ENCODE measurements at places on chromosomes 6 and 20.

GRCh38 chr6:3324262-3324942, 65.7 kb downstream of the PSMG4 start:
- peak; percentile 43 for DNase-seq

GRCh38 chr6:24537771-24538385, 43.1 kb downstream of the ALDH5A1 start:
- no peak for DNase-seq

DNA sequence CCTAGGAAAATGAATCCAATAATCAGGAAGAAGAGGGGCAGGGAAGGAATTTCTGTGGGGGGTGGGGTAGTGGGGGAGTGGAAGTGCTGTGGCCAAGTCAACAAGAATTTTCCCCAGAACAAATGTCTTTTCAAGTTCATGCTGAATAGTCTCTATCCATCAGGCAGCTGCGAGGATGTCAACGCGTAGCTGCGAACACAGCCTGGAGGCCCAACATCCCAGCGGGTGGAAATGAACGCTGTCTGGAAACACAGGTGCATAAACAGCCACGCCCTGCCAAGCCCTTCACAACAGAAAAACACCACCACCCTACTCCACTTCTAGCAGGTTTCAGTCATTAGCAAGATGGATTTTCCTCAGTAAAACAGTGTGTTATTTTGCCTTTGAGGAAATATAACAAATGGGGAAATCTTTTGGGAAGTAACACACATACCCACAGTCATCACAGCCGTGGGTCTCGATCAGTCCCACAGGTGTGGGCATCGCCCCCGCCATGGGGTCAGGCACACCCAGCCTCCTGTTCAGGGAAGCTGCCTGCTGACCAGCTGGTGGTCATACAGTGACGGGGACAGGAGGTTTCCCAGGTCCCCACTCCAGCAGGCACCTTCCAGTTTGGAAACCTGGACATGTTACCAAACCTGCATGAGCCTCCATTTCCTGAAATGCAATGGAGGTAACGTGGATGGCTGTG, 112.1 kb upstream of the THBS2 start:
- DNase-seq, result no peak

- DNase-seq, result no peak
Measured at GRCh38 chr6:41654151-41654697, 16.0 kb downstream of the MDFI start.

DNA sequence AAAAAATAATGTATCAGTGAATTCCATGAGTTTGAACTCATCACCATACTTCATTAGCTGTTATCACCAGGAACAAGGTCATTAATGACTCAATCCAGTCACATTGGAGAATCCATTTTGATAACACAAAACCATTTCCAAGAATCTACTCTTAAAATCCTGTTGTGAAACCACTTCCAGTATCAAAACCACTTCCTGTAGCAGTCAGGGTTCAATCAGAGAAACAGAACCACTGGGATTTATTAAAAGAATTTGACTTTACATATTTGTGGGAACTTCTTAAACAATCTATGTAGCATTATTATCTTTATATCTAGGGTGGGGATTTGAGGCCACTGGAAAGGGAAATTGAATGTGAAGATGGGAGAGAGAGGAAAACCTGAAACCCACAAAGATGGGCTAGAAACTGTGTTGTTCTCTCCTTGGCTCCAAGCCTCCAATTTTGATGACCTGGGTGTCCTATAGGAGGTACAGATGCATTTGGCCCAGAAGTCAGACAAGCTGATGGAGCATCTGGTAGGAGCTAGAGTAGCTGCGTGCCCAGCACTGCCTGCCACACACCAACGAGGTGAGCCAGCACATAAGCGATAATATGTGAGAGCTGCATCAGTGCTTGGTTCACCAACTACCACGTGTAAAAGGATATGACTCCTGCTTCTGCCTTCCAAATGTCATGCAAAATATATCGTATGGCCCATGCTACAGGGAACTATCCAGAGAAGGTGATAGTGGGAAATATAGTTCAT, 117.0 kb downstream of the TMEM200A start:
- peak; percentile 89 for DNase-seq

DNA sequence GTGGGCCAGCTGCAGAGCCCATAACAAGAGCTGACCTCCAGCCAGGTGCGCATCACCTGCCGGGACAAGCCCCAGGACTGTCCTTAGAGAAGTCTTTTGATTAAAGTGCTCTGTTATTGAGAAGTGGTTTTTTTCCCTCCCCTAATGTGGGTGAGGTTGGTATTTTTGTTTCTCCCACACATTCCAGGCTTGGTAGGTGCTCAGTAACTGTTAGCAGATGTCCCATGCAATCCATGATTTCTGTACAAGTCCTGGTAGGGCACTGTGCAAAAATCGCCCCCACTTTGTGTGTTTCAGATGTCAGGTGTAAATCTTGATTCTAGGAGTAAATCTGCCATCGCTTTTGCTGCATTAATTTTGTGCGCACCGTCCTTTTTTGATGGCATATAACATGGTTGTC, 4.7 kb downstream of the FAM210B start:
- no peak for DNase-seq

DNA sequence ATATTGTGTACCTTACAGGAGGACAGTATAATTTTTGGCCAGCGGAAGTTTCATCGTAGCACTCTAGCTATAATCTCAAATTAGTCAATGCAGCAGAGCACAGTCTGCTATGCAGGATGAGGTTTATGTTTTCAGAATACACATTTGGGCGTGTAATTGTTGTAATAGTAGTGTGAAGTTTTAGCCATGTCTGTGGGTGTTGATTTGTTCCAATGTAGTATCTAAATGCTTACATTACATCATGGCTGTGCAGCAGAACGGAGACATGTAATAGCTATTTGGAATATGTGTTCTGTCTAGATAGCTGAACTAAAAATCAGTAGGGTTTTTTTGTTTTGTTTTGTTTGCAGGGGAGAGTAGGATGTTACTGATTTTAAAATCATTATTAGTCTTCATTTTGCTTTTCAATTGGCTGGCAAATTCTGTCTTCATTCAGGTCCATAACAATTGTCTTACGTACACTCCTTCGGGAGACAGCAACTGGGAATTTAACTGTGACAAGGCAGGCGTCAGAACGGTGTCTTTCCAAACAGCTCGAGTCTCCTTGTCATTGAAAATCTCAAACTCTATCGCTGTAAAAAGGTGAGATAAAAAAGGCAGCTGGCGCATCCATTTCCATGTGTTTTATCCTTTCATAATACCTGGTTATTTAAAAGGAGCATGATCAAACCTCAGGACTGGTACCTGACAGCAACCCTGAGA, 65.1 kb upstream of the CDH4 start:
- DNase-seq, result peak; percentile 27

GRCh38 chr6:161027385-161027784, 35.8 kb downstream of the MAP3K4 start:
- no peak for DNase-seq

- DNase-seq, result no peak
Measured at GRCh38 chr20:48574383-48574782, 253.4 kb downstream of the PREX1 start.

- DNase-seq, result no peak
Measured at GRCh38 chr6:138004430-138005287, 102.6 kb downstream of the PERP start.

- no peak for DNase-seq
Measured at GRCh38 chr6:6631534-6632276, 43.2 kb downstream of the LY86 start.

DNA sequence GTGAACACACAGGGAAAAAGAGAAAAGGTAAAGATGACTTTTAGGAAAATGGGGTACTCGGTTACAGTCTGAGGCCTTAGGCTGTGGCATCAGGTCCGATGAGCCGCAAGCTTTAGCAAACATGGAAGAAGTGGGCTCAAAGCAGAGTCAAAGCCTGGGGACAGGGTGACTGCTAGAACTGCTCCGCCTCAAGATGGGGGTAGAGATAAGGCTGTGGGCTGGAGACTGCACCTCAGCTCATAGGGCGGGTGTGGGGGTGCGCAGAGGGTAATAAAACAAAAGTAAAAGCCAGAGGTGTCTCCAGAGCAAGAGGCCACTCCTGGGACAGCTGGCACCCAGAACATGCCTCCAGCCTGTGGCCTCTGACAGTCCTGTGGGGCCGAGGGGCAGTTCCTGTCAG, 21.3 kb upstream of the SYNDIG1 start:
- DNase-seq, result no peak

- DNase-seq, result no peak
Measured at GRCh38 chr6:159105716-159106115, 60.9 kb upstream of the TAGAP start.

GRCh38 chr20:15240801-15241200, 903.4 kb upstream of the FLRT3 start:
- DNase-seq, result no peak

DNA sequence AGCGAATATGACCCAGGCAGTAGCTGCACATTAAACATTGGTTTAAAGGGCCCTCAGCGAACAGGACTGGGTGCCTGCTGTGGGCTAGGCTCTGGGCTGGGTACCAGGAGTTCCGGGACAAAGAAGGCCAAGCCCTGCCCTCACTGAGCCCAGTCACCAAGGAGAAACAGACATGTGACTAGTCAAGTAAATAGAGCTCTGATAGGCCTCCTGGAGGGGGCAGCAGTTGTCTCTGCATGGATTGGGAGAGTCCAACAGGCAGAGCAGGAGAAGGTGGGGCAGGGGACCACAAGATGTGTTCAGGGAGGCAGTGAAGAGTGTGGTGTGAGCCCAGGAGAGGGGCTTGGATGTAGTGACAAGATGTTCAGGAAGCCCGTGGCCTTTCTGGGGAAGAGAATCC, 3.1 kb downstream of the HM13 start:
- DNase-seq, result no peak

GRCh38 chr6:75351570-75351969, 67.0 kb upstream of the TMEM30A start:
- no peak for DNase-seq

DNA sequence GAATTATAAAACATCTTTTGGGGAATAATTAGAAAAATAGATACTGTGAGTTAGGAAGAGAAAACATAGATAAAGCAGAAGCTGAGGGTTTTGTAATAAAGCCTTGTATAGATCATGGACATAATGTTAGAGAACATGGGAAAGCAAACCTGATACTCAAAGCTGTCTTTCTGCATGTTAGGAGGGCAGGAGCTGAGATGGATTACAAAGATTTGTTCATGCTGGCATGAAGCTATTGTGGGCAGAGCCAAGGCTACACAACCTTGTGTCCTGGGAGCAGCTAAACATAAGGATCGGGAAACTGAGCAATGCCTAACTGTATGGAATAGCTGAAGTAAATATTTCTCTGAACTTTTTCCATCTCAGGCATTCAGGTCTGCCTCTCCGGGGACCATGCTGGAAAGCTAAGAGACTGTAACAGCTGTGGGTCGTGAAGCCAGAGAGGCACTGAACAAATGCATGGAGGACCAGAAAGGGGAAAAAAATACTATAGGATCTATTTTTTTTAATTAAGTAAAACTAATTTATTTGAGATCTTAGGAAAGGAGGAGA, 28.2 kb upstream of the CNKSR3 start:
- DNase-seq, result no peak

GRCh38 chr6:82160255-82160990, 87.1 kb downstream of the IBTK start:
- DNase-seq, result no peak

DNA sequence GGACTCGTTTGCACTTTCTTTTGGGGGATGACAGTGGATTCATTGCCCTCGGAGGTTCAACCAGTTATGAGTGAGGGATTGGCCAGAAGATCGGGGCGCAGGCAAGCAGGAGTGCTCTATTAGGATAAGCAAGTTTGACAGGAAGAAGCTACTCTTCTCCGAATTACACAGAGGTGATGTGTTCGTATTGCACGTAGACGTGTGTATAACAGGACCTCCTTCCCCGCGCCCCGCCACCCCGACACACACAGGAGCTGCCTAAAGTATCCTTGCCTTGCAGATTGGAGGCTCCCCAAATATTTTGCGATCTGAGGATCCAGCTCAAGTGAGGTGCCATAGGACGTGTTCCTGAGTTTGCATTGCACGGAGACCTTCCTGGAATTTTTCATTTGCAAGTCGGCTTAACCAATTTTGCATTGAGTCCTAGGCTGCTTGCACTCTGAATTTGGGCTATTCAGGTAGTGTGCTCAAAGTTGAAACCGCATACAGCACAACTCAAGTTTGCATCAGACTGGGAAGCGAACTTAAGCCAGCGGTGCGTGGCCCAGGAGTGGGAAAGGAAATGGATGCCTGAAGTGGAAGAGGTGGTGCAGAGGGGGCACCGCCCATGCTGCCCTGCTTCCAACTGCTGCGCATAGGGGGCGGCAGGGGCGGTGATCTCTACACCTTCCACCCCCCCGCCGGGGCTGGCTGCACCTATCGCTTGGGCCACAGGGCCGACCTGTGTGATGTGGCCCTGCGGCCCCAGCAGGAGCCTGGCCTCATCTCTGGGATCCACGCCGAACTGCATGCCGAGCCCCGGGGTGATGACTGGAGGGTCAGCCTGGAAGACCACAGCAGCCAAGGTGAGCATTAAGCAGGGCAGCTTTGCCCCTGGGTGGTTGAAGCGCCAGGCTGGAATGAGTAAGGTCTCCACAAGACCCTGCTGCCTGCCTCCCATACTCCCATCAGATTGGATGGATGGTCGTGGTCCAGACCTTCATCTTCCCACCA, 770 bp downstream of the TCF19 start:
- DNase-seq, result no peak

DNA sequence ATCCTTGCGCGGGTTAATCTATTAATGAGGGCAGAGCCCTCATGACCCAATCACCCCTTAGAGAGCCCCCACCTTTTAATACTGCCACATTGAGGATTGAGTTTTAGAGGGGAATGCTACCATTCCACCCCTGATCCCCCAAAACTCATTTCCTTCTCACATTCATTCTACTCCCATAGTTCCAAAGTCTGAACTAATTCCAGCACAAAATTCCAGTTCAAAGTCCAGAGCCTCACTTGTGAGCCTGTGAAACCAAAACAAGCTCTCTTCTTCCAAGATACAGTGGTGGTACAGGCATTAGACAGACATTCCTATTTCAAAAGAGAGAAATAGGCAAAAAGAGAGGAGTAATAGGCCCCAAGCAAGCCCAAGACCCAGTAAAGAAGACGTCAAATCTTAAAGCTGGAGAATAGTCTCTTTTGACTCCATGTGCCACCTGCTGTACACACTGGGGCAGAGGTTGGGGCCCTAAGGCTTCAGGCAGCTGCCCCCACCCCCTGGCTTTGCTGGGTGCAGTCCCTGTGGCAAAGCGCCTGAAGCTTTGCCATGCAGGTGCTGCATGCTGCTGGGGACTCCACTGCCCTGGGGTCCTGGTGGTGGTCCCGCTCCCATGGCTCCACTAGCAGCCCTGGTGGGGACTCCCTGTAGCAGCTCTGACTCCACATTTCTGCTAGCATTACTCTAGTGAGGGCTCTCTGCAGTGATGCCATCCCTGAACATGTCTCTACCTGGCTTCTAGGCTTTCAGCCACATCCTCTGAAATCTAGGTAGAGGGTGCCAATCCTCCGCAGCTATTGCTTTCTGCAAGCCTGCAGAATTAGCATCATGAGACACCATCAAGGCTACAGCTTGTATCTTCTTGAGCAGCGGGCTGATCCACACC, 41.3 kb downstream of the RSPH3 start:
- no peak for DNase-seq
